ENCODE measurements at places on chromosomes 2 and 18.

GRCh38 chr18:75782826-75783225 lies 355.3 kb upstream of the SMIM21 start:
- no peak for DNase-seq

- DNase-seq, result no peak
These were observed 10.1 kb downstream of the CTIF start for GRCh38 chr18:48548921-48549320.

DNA sequence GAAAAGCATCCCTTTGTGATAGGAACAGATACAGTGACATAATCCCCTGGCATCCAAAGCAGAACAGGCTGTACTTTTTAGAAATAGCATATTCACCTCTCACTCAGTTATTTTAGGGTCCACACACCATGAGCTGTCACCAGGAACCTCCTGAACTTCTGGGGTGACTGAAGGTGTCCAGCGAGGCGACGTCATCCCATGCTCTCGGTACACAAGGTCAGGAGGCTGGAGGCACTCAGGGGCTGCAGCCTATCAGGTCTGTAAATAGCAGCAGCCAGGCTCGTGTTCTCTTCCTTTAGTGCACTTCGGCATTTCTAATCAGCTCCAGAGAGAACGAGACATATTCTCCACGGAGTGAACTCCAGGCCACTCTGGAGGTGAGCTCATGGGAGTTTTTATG lies 98.3 kb downstream of the GATA6 start:
- DNase-seq, result peak; percentile 5

DNA sequence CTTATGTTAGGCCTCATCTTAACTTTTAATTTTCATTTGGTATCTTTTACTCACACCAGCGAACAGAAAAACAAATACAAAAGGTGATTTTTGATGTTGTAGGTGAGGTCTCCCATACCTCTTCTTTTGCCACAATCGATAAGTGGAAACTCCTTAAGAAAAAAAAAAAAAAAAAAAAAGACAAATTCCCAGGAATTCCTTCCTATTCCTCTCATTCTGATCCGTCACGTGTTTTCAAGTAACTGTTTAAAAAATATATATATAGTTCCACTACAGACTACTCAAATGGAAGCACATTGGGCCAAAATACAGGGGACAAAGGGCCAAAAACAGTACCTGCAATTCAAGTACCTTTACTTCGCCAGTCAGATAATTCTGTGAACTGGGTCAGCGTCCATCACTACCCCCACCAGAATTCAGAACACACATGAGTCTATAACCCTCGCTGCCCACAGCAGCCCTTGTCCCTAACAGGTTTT lies 16.5 kb downstream of the NMUR1 start:
- DNase-seq, result no peak

DNA sequence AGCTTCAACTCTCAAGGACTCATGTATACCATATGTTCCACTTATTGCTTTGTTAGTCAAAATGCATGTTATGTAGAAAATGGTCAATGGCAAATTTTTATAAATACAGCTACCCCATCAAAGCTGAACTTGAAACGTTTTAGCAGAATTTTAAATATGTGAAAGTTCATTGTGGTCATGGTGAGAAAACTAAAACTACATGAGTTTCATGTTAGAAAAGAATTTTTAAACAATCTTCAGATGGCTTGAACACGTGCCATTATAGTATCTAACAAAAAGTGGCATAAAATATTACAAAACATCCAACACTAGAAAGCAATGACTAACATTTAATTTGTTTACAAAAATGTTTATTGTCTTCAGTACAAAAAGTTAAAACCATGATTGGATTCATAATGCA lies 246.0 kb upstream of the KCNJ3 start:
- no peak for DNase-seq

GRCh38 chr2:193371200-193371599 lies 1176.5 kb upstream of the TMEFF2 start:
- no peak for DNase-seq

- no peak for DNase-seq
These were observed 67.8 kb upstream of the PARD3B start for GRCh38 chr2:204477358-204477950.

DNA sequence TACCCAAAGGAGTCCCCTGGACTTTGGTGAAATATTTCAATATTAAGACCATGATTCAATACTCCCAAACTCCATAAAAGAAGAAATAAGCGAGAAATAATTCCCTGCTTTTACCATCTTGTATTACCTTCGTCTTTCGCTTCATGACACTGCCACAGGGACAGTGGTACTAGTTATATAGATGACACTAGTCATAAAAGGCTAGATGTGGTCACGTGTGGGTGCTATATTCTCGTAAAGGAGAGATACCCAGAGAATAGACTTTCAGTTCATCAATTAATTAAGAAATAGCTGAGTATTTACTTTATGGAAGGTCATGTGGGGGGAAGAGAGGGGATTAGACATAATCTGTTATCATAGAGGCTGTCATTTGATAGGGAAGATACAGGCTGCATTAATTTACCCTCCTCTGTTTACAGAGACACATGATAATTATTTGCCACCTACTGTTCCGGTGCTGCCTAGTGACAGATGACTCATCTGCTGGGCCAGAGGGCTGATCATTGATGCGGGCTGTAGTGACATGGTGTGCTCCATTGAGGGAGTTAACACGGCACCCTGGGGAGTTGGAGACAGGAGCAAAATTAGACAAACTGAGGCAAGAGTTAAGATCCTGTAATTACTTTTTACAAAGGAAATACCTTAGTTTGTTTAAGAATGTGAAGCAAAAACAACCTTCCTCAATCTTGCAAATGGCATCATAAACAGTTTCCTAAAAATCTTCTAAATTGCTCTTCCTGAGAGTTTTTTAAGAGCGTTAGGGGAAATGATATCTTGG lies 78.2 kb upstream of the ITGB6 start:
- no peak for DNase-seq

DNA sequence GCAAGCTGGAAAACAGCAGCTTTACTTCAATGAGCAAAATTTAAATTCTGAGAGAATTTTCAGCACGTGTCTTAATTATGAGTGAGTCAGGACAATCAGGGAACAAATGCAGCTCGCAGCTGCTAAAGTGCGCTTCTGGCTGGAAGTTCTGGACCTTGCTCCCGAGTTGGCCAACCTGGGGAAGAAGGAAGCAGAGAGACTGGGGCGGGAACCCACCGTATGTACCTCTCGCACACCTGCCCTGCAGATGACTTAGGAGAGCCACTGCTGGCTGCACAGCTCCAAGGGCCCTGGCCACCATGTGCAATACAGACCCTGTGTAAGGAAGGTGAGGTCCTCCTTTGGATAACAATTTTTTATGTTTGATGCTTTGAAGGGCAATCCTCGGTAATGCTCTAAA lies 42.4 kb downstream of the REEP1 start:
- no peak for DNase-seq
